ENCODE measurements at places on chromosomes 6 and 20.

- H3K27ac ChIP-seq, result no peak overlapping the region
- H3K4me3 ChIP-seq, result no peak overlapping the region
- no peaks in the 10 kb centered on the region for H3K27me3 ChIP-seq
- no peak for DNase-seq
- peaks cover 1% of the 10 kb centered on the region for H3K4me1 ChIP-seq
- H3K36me3 ChIP-seq, result peaks cover 53% of the 10 kb centered on the region
These were observed 84.8 kb downstream of the ELOVL5 start for GRCh38 chr6:53263917-53264316.

- DNase-seq, result no peak
- no peak overlapping the region for H3K4me3 ChIP-seq
- H3K27ac ChIP-seq, result no peak overlapping the region
These were observed 26.4 kb upstream of the SIRPA start for GRCh38 chr20:1868856-1869255.

DNA sequence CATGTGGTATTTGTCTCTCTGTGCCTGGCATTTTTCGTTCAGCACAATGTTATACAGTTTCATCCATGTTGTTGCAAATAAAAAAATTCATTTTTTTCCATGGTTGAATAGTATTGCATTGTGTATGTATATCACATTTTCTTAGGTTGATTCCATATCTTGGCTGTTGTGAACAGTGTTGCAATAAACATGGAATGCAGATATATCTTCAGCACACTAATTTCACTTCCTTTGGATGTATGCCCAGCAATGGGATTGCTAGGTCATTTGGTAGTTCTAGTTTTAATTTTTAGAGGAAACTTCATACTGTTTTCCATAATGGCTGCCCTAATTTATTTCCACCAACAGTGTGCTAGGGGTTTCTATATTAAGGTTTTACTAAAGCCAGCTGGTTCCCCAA lies 52.6 kb downstream of the GFRAL start:
- H3K27me3 ChIP-seq, result no peaks in the 10 kb centered on the region
- H3K27ac ChIP-seq, result peak overlapping the region; percentile 62
- H3K36me3 ChIP-seq, result no peaks in the 10 kb centered on the region
- H3K4me1 ChIP-seq, result peaks cover 23% of the 10 kb centered on the region

GRCh38 chr6:156617376-156617775 lies 159.8 kb upstream of the ARID1B start:
- H3K27me3 ChIP-seq, result peaks cover 4% of the 10 kb centered on the region
- peaks cover 23% of the 10 kb centered on the region for H3K4me1 ChIP-seq
- H3K4me3 ChIP-seq, result no peak overlapping the region
- H3K36me3 ChIP-seq, result no peaks in the 10 kb centered on the region
- no peak for DNase-seq

DNA sequence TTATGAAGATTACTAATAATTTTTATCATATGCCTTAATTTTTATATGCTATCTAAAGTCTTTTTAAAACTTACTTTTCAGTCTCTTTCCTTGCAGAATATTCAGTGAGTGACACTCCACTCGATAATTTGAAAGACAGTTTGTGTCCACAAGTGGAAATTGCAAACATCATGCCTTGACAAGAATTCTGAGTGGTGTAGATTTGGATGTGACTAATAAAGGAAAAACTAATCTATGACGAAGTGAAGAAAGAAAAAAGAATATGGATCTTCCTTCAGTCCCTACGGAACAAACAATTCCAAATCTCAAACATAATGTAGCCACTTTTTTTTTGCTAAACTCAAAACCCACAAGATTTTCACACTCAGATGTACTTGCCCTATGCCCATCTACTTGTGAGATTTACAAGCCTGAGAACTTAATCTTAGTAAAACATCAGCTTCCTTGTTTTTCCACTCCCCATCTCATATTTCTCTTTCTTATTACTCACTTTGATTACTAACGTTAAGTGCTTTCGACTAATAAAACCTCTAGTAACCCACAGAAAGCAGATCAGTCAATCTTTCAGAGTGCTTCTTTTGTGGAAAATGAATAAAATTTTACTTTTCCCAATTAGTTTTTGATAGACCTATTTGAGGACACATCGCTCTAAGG lies 1155.8 kb downstream of the GRIK2 start:
- peaks cover 2% of the 10 kb centered on the region for H3K4me1 ChIP-seq
- no peak overlapping the region for H3K27ac ChIP-seq
- no peaks in the 10 kb centered on the region for H3K36me3 ChIP-seq
- no peak for DNase-seq
- no peak overlapping the region for H3K4me3 ChIP-seq

DNA sequence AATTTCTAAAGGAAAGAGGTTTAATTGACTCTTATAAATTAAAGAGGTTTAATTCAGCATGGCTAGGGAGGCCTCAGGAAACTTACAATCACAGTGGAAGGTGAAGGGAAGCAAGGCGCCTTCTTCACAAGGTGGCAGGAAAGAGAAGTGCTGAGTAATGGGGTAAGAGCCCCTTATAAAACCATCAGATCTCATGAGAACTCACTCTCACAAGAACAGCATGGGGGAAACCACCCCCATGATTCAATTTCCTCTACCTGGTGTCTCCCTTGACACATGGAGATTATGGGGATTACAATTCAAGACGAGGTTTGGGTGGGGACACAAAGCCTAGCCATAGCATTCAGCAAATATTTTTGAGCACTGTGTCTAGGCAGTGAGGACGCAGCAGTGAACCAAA lies 3.9 kb upstream of the IPCEF1 start:
- H3K27me3 ChIP-seq, result no peaks in the 10 kb centered on the region
- no peak for DNase-seq
- no peak overlapping the region for H3K27ac ChIP-seq

DNA sequence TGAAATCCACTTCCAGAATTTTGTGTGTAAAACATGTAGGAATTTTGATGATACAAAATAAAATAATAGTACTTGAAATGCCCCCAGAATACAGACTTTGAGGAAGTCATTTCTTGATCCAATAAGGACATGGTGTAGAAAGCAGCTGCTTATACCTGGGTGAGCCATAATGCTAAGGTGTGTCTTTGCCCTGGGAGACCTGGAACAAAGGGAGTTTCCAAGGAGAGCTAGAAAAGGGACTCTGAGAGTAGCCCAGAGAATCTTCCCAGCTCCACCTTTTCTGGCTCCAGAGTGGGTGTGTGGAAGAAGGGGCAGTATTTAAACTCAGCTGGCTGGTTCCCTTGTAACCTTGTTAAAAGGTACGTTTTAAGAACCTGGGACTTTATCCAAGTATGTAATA lies 77.7 kb downstream of the SOBP start:
- H3K4me3 ChIP-seq, result no peak overlapping the region
- DNase-seq, result no peak
- H3K36me3 ChIP-seq, result no peaks in the 10 kb centered on the region
- H3K27me3 ChIP-seq, result peaks cover 33% of the 10 kb centered on the region

DNA sequence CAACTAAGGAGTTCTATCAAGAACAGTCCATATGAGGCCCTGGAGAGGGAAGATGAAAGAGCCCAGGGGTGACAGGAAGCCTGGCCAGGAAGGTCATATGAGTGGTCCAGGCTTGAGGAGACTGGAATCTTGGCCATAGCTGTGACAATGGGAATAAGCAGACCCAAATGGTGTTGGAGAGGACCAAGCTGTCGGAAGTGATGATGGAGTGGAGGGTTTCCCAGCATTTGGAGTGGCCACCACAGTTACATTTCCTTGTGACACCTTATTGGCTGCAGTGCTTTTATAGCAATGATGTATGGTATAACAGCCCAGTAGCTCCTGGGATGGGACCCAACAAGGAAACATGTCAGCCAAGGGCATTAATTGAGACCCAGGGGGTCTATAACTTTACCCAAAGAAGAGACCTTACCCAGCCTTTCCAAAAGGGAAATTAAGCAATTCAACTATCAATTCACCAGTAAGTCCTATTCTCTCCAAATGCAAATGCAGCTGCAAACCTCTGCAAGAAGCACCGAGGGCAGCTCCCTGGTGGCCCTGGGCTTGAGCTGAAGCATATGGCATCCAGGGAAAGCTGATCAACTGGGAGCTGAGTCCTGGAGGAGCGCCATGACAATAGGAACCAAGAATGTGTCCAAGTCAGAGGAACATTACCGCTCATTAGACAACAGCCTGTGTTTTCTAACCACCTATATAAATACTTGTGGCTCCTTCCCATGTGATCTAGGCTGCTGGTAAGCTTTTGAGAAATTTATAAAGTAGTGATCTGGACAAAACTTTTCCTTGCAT lies 219.4 kb downstream of the SOD2 start:
- peaks cover 2% of the 10 kb centered on the region for H3K27me3 ChIP-seq
- H3K4me3 ChIP-seq, result no peak overlapping the region
- DNase-seq, result no peak

DNA sequence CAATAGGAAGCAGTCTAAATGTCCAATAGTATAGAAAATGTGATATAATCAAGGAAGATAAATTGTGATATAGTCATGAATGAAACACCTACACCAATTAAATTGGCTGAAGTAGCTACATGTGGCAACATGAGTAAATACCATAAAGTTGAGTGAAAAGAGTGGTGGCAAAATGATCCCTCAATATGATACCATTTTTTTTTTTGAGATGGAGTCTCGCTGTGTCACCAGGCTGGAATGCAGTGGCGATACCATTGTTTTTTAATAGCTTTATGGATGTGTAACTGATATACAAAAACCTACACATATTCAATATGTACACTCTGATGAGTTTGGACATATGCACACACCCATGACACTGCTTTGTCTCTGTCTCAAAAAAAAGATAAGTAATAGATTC lies 20.9 kb upstream of the ILRUN start:
- peaks cover 23% of the 10 kb centered on the region for H3K4me1 ChIP-seq
- H3K4me3 ChIP-seq, result no peak overlapping the region
- peak overlapping the region; percentile 95 for H3K27ac ChIP-seq
- no peak for DNase-seq
- H3K27me3 ChIP-seq, result no peaks in the 10 kb centered on the region

DNA sequence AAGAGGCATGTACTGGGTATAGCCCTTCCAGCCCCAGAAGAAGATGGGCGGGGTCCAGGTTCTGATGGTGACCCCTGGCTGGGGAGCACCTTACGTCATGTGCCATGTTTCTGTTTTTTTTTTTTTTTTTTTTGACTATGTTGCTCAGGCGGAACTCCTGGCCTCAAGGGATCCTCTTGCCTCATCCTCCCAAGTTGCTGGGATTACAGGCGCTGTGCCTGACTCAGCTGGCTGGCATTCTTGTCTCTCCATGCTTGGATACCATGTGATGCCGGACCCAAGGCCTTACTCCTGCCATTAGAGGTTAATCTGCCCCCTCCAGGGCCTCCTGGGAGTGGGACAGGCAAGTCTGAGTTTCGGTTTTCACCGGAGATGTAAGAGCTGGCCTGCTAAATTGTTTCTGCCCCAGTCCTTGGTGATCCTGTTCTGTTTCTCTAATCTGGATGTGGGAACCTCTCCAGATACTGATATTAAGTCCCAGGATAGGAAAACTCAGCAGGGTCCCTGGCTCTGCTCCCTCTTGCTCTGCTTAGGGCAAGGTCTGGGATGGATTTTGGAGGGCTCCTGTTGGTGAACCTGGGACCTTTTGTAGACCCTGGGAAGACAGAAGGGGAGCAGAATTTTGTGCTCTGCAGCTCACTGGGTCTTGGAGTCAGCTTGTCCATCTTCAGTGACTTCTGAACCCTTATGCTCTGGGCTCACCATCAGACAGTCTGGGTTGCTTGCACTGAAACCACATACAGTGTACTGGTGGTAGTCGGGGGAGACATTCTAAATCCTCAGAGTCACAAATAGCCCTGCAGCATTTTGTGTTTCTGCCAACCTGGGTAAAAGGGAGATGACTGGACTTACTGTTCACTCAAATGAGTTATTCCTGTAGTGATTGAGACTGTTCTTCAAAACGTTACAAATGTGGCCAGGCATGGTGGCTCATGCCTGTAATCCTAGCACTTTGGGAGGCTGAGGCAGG lies 45.1 kb downstream of the PTK7 start:
- DNase-seq, result no peak
- H3K4me3 ChIP-seq, result no peak overlapping the region
- no peaks in the 10 kb centered on the region for H3K27me3 ChIP-seq
- peaks cover 5% of the 10 kb centered on the region for H3K36me3 ChIP-seq
- H3K4me1 ChIP-seq, result peaks cover 59% of the 10 kb centered on the region
